Activated CD4-positive, alpha-beta memory T cell treated with anti-CD3 and anti-CD28 coated beads for 36 hours (primary cell): ENCODE measurements at places on chromosomes 13 and 19.

DNA sequence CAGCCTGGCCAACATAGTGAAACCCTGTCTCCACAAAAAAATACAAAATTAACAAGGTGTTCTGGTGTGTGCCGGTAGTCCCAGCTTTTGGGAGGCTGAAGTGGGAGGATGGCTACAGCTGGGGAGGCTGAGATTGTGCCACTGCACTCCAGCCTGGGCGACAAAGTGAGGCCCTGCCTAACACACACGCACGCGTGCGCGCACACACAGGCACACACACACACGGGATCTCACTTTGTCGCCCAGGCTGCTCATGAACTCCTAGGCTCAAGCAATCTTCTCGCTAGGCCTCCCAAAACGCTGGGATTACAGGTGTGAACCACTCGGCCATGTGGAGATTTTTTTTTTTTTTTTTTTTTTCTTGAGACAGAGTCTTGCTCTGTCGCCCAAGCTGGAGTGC is 3.2 kb upstream of the BTBD2 start:
- no peak for DNase-seq

DNA sequence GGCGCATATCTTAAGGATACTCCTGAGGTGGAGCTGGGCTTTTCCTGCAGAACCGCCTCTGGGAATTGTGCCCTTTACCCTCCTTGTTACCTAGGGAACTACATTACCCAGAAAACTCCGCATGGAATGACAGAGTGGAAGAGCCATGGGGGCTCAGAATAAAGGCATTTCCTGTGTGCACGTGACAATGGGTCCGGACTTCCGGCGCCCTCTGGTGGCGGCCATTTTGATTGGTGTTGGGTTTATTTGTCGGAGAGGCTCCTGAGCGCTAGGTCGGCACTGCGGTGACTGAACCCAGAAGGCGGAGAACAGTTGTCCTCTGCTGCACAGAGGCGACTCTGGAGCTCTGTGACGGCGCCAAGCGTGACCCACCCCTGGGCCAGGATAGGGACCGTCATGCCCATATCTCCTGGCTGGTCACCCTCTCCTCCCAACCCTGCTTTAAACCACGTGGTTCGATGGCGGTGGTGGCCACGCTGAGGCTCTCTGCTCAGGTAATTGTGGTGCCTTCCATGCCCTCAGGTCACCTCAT is at the start of gene ZNF587B:
ZNF587B (plus strand) TSS at position 229 of the 532 bp plus-strand sequence; CDS start at position 459, 230 bp downstream.
- DNase-seq: peak; percentile 51

DNA sequence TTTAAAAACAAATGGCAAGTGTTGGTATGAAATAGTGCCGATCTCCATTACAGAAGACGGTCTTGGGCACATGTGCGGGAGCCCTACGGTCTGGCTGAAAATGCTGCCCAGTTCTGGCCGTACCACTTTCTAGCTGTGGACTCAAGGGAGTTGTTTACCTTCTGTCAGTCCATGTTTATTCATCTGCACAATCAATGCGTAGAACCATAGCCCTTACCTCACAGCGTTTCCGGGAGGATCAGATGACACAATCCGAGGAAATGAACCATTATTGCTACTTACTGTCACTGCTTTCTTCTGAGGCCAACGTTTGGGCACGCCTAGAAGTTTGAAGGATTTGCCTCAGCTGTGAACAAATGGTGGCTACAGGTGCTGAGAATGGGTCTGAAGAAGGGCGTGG is 31.2 kb downstream of the GADD45B start:
- peak; percentile 60 for DNase-seq

GRCh38 chr19:11269408-11269807 is 7.1 kb upstream of the DOCK6 start:
- DNase-seq: no peak

GRCh38 chr13:113113846-113114271 is 8.3 kb downstream of the F7 start:
- DNase-seq: no peak

- DNase-seq: no peak
These were observed 31.2 kb upstream of the CACNA1A start for GRCh38 chr19:13537454-13537853.

DNA sequence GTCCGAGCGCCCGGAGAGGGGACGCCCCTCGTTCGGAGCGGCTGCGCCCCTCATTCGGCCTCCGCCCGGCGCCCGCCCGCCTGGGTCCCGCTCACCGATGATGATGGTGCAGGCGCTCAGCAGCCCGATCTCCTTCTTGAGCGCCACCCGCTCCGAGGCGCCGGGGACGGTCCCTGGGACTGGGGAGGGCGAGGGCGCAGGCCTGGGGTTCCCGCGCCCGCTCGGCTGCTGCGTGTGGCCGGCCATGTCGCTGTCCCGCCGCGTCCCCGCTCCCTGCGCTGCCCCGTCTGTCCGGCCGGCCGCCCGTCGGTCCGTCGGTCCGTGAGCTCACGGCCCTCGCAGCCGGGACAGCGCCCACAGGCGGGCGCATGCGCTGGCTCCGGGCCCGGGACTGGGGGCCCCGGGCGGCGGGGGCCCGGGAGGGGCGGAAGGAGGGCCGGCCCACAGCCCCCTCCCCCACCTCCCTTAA is at the start of gene SLC7A10:
SLC7A10 (minus strand) TSS at position 393 of the 469 bp plus-strand sequence; CDS start at position 246, 147 bp downstream.
- no peak for DNase-seq

- no peak for DNase-seq
These were observed 3.7 kb downstream of the CEACAM16 start for GRCh38 chr19:44702551-44703176.

DNA sequence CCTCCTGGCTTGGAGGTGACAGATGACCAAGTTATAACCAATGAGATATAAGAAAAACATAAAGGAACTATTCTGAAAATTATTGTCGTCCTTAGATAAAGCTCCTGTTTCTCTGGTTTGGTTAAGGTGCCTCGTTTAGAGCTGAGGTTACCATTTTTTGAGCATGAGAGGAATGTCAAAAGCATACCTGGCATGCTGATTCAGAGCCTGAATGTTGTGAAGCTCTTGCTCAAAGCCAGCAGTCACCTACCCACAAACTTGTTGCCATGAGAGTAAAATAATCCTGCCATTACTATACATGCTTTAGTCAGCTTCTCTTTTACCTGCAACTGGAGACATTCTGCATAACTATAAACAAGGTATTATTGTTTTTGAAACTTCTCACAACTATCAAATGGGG is 1116.2 kb downstream of the DIAPH3 start:
- no peak for DNase-seq

DNA sequence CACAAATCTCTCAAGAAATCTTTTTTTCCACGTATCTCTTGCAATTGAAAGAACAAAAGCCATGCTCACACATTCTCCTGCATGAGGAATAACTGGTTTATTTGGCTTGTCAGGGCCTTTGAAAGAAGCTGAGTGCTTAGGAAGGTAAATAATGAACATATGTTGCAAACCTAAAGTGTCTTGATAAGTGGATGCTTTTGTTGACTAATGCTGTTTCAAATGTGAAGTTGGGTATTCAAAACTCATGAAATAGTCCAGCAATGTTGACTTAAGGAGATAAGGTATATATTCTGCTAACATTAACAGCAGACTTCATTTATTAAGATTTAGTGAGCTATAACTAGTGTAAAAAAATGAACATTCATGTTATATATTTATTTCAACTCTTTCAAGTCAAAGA is 1792.7 kb upstream of the MIR17HG start:
- no peak for DNase-seq

- no peak for DNase-seq
These were observed 23.0 kb downstream of the NFIX start for GRCh38 chr19:13018035-13018914.

- DNase-seq: no peak
These were observed 1173.1 kb downstream of the UQCRFS1 start for GRCh38 chr19:28039677-28040381.

DNA sequence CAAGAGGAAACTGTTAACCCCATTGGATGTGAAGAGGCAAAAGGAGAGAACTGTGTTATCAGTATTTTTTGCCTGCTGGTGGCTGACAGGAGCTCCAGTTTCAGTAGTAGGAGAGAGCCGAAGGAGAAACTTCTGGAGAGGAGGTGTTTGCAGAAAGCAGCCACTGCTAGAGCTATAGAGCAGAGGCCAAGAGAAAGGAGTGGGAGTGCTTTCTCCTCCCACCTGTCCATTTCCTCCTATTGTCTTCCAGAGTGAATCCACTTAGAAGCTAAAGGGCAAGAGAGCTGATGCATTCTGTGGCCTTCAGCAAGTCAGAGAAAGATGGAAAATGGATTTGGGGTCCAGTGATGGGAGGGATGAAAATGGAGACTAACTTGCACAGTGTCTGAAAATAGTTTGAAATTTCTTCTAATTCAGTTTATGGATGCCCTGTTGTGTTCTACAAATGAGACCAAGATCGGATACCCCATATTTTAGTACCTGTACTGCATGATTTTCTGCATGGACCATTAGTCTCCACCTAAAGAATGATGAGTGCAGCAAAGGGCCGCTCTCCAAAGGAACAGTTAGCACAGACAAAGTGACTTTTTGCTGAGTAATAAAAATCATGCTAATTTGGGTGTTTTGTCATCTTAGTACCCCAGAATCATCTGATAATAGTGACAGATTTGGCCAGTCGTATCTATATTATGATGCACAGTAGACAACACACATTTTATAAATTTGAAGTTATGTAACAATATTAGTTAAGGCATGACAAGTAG is 10.7 kb downstream of the HS6ST3 start:
- no peak for DNase-seq
